Activated gamma-delta T cell treated with anti-CD3 and anti-CD28 coated beads, Interleukin-2, amount 50 U/mL, for 16 hours (primary cell): ENCODE measurements at places on chromosomes 5 and 9.

DNA sequence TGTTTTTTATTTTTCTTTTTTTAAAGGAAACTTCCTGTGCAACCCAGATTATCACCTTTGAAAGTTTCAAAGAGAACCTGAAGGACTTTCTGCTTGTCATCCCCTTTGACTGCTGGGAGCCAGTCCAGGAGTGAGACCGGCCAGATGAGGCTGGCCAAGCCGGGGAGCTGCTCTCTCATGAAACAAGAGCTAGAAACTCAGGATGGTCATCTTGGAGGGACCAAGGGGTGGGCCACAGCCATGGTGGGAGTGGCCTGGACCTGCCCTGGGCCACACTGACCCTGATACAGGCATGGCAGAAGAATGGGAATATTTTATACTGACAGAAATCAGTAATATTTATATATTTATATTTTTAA is 2.1 kb downstream of the CSF2 start:
- DNase-seq: no peak

GRCh38 chr9:20865347-20865746 is 166.1 kb downstream of the HACD4 start:
- no peak for DNase-seq

- no peak for DNase-seq
These were observed 227.3 kb upstream of the DAB2 start for GRCh38 chr5:39652036-39652435.

DNA sequence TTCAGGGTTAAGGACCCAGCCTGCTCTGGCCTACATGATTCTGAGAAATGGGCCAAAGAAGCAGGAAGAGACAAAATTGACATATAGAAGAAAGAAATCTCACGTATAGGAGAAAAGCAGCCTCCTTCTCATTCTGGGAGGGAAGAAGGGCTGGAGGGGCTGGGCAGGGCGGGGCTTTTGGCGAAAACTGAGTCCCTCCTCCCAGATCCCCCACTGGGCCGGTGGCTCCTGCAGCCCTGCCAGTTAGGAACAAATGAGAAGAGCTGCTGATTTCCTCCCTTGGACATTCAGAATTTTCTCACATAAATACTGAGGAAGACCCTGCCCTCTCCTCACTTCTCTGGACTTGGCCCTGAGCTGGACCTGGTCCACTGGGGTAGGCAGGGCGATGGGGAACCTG is at the start of gene WNT8A:
Gene WNT8A, plus strand, starts transcription at position 332 of the 400 bp plus-strand sequence. CDS start 95 bp downstream, outside the sequence.
- no peak for DNase-seq

DNA sequence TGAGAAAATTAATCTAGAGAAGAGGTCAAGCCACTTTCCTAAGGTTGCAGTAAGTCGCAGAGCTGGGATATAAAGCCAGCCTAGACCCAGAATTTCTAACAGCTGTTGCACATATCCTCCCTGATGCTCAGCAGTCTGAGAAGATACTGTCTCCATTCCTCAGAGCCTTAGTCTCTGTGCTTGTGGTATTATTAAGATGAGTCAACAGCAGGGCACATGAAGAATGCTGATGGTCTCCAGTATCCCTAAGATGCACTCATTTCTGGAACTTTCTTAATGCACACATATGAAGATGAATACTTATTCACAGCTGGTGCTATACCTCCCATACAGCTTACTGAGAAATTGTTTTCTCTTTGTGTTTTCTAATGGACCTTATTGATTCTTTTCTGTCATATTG is 32.5 kb downstream of the SGCD start:
- no peak for DNase-seq

DNA sequence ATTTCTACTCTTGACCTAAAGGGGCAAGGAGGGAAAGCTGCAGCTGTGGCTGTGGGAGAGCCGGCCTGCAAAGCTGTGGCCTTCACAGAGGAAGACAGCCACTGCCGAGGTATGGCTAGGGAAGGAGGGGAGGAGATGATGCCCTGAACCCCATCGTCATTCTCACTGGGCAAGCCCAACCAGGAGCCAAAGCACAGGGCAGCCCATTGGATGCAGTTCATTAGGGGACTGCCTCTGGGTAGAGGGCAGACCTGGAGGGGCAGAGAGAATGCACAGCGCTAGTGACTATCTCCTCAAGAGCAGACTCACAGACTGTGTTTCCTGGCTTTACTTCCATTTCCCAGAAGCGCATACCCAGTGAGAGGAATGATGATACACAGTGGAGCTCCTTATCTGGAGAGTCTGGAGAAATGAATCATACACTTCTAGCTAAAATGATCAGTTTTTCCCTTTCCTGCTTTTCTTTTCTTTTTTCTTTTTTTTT is 47.2 kb upstream of the TTC23L start:
- no peak for DNase-seq

DNA sequence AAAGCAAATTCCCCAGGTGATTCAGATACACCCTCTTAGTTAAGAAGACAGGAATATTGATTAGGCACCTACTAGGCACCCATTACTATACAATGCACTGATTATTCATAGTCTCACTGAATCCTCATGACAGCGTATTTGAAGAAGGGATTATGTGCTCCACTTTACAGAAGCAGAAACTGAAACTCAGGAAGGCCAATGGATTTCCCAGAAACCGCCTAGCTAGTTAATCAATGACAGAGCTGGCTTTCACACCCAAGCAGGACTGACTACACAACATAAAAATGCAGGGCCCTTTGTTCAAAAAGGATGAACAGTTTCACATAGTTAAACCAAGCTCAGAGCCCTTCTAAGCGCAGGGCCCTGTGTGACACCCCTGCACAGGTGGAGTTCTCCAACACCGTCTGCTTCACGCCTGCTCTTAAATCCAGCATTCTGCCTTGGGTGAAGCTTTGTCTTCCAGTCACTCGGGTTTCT is 117.3 kb downstream of the TTLL11 start:
- DNase-seq: no peak

DNA sequence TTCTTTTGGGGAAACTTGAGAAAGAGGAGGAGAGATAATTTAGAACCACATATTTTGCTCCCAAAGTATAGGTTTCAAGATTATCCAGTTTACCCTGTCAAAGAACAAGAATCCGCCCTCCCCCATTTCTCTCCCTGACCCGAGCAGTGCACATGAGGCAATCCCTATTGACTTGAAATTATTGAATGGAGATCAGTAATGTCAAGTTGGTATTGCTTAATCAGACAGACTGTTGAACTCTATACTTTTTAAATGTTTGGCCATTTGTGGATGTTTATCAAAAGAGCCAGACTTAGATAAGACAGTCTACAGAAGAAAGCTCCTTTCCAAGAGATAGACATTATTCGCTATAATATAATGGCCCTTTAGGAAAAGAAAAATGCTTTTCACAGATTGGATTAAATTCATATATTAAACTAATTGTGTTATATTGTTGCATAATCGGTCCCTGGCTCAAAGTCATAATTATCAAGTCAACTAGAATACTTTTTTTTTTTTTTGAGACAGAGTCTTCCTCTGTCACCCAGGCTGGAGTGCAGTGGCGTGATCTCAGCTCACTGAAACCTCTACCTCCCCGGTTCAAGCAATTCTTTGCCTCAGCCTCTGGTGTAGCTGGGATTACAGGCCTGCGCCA is 5.3 kb downstream of the SLC25A25 start:
- no peak for DNase-seq

DNA sequence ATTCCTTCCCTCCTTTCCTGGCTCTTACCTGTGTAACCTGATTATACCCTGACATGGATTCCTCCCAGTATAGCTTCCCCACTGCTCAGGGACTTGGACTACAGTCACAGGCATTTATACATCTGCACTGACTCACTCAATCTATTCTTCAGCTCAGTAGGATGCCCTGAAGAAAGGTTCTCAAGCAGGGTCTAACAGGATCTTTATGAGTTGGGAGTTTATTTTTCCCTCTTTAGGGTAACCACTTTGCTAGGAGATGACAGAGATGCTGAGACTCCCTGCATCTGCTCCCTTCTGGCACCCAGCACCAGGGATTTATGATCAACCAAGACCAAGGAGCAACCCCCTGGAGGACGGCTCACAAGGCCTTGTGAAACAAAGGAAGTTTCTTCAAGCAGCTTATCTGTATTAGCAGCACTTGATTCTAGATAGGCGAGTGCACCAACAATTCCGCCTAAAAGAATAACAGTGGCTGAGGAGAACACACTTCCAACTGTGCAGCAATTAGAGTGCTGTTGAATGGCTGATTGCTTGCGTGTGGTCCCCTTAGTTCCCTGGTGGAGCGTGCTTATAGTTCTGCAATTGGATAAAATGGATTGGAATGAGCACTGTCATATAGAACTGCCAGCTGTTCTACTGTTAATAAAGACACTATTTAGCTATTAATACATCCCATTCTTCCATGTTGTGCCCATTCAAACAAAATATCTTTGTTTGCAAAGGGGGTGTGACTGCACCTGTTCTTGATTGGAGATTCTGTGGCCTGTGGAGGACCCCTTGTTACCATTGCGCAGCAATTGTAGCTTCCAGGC is 482.6 kb downstream of the ZNF608 start:
- DNase-seq: no peak

DNA sequence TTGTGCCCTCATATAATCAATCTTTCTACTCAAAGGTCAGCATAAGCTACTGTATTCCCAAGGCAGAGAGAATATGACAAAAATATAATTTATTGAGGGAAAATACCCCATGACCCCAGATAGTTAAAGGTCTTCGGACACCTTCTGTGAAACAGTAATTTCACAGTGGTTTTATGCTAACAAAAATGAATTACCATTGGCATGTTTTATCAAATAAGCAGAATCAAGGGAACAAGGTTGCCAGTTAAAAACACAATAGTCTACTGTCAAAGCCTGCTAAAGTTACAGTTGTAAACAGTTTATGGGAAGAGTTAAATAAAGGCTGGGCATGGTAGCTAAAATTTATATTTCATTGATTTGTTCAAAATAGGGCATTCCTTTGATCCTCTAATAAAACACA is 154.3 kb downstream of the GIN1 start:
- DNase-seq: no peak

DNA sequence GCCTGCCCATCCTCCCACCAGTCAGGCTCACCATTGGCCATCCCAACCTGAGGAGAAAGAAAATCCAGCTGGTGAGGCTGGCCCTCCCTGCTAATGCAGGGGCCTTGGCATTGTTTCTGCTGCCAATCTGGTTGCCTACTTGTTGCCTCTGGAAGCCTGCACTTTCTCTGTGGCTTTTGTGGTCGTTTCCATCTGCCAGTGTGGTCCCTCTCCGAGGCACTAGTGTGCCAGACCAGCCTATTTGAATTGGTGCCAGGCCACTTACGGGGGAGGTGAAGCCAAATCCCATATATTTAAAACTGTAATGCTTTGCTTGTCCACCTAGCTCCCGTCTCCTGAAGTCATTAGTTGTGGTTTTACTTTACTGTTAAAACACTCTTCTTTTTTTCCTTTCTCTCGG is 213.4 kb upstream of the ADAMTSL1 start:
- DNase-seq: no peak

DNA sequence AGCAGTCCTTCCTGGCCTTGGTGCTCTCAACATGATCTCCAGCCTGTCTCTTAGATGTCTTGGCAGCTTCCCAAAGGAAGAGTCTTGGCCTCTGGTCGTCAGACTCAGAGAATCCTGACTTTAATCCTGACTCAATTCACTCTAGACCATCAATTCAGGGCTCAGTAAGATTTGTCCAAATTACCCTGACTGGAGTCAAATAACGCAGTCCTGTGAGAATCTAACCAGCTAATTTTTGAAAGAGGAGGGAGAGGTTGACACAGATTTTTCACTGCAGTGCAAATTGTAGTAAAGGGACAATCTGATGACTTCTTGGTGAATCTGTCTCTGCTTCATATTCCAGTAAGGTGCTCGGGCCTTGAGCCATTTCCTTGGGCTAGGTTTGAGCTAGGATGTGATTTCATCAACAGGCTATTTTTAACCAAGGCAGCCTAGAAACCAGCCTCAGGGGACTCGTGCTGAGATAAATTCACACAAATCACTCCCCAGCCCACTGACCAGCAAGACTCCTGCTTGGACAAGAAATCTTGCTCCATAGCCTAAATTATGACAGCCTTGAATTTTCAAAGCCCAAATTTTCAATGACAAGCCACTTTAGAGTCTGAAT is 257.4 kb downstream of the ENC1 start:
- no peak for DNase-seq

DNA sequence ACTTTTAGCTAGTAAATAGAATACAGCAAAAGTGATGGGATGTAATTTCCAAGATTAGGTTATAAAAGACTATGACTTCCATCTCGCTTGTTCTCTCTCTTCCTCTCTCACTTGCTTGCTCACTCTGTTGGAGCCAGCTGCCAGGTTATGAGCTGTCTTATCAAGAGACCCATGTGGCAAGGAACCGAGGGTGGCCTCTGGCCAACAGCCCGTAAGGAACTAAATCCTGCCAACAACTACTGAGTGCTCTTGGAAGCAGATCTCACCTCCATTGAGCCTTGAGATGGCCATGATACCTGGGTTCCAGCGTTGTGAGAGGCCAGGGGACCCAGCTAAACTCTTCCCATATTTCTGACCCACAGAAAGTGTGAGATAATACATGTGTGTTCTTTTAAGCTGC is 636.1 kb downstream of the ACTL7B start:
- no peak for DNase-seq

- DNase-seq: no peak
These were observed 111.2 kb downstream of the ATPSCKMT start for GRCh38 chr5:10138395-10139057.

DNA sequence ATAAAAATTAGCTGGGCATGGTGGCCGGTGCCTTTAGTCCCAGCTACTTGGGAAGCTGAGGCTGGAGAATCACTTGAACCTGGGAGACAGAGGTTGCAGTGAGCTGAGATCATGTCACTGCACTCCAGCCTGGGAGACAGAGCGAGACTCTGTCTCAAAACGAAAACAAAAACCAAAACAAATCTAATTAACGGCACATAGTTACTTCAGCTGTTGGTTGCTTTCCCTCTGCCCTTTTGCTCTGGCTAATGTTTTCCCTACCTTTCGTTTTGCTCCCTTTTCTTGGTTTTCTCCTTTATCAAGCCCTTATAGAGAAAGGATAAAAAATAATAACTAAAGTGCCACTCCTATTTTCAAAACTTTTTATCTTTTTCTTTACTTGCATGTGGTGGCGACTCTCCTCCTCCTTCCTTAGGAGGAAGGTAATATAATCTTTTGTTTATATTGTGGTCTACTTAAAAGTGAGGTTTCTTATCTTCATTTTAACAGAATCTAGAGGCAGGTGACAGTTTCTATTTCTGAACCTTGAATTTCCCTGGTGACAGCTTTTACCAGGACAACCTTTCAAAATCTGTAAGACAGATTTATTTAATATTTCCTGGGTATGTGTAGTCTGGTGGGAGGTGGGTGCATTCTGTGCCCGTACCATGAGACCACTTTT is 125.4 kb downstream of the ARHGEF28 start:
- DNase-seq: no peak

DNA sequence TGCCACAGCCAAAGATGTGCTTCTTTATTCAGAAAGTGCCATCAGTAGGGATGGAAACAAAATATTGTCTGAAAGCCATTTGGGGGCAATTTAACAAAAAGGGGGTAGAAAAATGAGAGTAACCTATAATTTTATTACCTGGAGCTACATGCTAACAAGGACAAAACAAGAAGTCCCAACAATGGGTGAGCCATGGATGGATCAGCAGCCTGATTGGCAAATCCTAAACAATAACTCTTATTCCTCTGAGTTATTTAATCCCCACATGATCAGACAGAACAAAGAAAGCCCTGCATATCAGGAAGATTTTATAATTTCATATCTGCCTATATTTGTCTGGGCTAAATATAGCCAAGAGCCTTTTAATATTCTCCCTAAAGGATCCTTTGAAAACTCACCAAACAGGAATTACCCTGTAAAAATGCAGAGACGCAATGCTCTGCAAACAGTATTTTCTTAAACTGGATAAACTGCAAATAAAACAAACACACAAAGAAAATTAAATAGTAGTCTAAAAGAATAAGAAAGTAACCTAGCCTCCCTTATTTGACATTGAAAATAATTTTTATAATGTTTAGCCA is 483.4 kb downstream of the ZNF608 start:
- DNase-seq: no peak

- DNase-seq: no peak
These were observed 8.3 kb downstream of the TMEM250 start for GRCh38 chr9:136110082-136111061.
